ENCODE measurements at places on chromosomes 5 and 9.

GRCh38 chr5:107821288-107821687 lies 150.6 kb upstream of the EFNA5 start:
- no peak for DNase-seq

DNA sequence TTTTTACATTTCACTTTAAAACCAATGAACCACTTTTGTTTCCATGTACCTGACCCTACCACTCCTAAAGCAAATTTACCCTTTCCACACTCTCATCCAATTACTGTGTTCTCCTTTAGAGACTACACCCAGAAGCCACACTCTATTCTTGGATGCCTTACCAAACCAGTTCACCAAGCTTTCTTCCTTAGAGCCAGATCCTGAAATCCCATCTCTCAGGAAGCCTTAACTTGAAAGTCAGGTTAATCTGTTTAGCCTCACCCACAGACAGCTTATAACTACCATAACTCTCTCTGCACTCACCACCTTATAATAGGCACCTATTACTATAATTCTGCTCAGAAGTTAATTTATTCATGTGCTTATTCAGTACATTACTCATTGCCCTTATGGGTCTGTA lies 4.3 kb downstream of the CSNK1A1 start:
- no peak for DNase-seq

DNA sequence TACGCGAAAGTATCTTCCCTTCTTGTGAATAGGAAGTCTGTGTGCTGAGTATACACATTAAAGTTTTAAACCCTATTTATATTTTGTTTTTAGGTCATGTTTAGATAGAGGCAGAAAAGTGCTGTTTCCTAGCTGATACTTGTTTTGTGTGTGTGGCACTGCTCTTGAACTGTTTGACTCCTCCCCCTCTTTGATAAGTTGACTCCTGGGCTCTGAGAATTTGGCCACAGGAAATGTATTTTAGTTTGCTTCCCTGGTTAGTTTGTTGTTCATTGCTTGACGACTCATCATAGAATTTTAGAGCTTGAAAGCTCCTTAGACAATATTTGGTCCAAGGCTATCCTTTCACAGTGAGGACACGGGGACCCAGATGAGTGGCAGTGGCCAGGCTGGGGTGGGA lies 2.0 kb upstream of the CDC14B start:
- DNase-seq: no peak

DNA sequence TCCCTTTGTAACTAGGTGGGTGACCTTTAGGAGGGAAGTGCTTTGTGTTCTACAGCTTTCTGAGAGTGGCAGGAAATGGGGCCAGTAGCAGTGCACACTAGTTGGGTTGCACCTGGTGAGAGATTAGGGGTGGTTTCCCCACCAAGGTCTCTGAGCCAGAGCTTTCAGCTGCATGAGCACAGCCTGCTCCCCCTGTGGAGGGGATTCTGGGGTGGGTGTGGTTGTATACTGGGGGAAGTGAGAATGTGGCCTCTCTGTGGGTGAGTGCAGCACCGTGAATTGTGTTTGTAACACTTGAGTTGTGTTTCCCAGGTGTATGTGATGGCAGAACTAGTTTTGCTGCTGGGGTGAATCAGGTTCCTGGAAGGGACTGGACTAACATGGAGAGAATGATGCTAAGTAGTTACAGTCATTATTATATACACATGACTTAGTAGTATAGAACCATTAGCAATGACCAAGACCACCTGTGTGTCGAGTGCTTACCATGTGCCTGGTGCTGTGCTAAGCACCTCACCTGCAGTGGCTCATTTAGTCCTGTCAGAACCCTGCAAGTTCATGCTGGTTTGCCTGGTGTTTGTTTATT lies 11.8 kb upstream of the CXXC5 start:
- DNase-seq: no peak

DNA sequence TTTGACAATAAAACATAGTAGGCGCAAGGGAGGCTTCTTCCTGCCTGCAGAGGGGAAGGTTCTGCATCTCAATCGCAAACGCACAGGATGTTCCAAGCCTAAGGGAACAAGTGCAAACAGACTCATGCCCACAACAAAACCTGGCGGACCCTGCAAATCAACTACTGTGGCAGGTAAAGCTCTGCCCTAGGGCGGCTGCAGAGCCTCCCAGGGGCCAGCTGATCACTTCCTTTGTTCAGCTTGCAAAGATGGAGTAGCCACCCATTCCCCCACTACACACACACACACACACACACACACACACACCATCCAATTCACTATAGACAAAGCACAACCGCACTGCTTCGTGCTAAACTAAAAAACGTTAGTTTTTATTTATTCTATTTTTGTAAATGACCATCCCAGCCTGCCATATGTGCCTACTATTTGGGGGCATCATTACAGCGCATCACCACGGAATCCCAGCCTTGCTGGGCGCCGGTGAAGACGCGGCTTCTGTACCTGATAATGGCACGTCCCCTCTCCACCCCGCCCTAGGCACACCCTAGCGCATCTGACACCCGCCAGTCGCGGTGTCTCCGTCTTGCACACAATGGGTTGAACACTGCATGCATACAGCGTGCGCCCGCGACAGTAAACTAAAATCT lies 57.6 kb downstream of the DPYSL3 start:
- no peak for DNase-seq

- DNase-seq: no peak
Measured at GRCh38 chr5:102231693-102232619, 64.1 kb downstream of the SLCO4C1 start.

DNA sequence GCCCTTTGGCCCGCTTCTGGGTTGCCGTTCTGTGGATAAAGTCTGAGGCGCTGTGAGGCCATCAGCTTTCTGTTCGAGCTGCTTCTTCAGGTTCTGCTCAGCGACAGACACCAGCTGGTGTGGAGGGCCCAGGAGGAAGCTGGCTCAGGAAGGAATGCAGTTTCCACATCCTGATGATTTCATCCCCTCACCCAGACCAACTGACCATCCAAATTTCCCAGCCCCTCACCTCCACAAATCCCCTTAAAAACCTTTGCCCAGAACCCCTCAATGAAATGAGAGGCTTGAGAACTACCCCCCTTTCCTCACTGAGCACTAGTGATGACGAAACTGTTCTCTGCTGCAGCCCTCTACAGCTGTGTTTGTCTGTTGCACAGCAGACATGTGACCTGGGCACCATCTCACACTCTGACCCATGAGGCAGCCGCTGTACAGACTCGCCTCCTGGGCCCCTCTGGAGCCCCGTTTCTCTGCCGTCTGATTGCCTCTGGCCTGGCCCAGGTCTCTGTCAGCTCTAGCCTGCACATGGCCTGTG lies 45.4 kb downstream of the SPATA31C2 start:
- DNase-seq: no peak

GRCh38 chr9:125766468-125767221 lies 19.5 kb downstream of the PBX3 start:
- DNase-seq: no peak

DNA sequence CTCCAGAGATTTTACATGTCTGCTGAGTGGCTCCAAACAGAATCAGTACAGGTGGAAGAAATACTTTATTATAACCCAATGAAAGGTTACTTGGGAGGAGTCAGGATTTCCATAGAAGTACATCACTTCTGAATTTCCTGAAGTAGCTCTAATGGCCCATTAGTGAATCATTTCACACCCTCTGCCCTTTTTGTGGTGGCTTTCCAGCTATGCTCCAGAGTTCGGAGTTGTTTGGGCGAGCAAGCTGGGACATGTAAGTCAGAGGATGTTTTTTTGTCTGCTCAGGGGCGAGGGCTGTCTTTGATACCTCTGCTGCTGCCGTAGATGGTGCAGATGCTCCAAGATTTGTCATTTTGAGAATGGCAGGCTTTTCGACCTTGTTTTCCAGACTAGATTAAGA lies 226.1 kb downstream of the GOLPH3 start:
- no peak for DNase-seq

DNA sequence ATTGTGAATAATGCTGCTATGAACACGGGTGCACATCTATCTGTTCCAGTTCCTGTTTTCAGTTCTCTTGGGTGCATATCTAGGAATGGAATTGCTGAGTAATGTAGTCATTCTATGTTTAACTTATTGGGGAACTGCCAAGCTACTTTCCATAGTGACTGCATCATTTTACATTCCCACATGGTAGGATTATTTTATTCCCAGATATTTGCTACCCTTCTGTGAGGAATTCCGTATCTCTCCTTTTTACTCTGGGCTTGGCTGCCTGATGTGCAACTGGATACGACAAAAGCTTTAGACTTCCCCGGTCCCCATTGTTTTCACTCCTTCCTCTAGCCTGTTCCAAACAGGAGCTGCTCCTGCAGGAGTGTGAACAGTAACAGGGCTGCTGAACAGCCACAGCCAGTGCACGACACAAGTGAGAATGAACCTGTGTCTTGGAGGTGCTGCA lies 7.2 kb downstream of the TAS2R1 start:
- no peak for DNase-seq

DNA sequence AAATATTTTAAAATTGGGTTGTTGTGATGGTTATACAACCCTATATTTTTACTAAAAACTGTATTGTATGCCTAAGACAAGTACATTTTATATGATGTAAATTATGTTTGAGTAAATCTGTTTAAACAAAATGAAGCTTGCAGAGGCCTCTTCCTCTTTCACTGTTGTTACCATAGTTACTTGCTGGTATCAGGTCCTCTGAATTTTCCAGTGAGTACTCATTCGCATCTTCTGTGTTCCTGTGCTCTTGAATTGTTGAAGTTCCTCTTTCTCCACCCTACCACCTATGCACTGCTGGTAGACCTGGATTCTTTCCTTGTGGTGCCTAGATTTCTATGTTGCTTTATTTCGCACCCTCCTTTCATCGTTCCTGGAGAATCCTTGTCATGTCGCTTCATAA lies 938.5 kb upstream of the ACO1 start:
- no peak for DNase-seq

DNA sequence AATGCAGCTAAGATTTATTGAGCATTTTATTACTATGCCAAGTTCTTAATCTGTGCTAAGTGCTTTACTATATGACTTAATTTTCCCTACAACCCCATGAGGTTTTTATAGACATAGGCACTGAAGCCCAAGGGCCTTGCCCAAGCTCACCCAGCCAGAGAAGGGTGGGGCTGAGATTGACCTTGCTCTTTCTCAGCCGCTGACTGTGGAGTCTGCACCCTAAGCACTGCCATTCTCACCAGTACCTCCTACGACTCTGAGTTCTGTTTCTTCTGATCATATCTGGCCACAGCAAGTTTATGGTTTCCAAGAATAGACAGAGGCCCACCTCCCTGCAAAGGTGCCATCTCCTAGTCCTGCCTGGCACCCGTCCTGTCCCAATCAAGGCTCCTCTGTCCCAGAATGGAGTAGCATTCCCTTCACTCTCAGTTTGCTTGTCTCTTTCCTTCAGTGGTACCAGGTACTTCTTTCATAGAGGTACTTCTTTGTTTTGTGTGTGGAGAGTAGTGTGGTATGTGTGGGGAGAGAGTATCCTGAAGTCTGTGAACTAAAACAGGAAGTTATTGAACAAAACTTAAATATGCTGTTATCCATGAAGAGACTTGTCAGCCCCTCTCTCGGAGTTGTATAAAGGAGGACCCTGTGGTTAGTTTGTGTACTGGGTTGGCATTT lies 42.6 kb downstream of the CSF1R start:
- no peak for DNase-seq

DNA sequence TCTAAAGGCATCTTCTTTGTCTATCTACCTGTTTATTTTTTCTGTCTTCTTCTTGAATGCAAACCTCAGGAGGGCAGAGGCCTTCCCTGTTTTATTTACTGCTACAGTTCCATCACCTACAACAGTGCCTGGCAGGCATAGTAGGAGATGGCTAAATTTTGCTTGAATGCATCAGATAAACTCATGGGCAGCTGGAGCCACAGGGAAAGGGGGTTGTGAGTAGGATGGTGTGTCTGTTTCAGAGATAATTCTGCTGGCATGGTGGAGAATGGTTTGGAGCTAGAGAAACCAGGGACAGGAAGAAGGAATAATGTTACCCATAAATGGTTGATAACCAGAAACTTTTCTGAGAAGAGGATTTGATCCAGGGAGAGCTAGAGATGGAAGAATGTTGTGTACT lies 189.8 kb upstream of the BRINP1 start:
- no peak for DNase-seq

GRCh38 chr5:157351802-157352092 lies 85.8 kb downstream of the CYFIP2 start:
- DNase-seq: no peak

GRCh38 chr9:82108474-82108873 lies 119.9 kb downstream of the SPATA31D1 start:
- no peak for DNase-seq

DNA sequence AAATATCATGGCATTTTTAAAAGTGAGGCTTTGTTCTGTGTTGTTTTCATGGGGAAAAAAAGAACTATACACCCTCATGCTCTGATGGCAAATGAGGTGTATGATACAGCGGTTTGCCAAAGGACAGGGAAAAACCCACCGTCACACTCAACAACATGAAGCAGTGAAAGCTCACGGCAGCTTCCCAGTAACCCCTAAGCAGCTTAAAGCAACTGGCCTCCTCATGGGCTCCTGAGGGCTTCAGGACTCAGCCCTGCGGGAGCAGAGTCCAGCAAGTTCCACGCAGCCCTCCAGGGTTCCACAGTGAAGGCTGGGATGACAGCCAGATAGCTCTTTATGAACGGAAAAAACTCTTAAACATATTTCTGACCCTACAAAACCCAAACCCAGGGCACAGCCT lies 12.9 kb downstream of the BARHL1 start:
- DNase-seq: no peak

DNA sequence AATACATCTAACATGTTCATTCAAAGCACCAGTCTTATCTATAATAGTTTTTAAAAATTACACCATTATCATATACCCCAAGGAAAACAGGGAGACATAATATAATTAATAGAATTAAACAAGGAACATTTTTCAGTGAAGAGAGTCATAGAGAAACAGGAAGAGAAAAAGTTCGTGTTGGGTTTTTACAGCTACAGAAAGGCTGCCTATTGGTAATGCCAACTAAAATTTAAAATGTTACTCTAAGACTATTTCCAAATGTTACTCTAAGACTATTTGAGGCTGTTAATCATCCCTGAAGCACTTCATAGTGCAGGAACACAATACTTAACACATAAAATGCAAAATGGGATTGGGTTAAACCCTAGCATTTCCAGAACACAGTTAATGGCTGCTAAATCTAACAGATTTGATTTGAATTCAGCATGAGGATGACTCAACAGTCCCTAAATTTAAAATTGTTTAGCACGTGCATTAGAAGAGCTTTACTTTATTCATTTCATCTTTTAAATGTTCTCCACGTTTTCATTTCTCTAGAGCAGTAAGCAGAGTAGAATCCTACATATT lies 54.5 kb downstream of the OXCT1 start:
- no peak for DNase-seq

- DNase-seq: no peak
Measured at GRCh38 chr5:14787801-14788579, 83.6 kb downstream of the ANKH start.

DNA sequence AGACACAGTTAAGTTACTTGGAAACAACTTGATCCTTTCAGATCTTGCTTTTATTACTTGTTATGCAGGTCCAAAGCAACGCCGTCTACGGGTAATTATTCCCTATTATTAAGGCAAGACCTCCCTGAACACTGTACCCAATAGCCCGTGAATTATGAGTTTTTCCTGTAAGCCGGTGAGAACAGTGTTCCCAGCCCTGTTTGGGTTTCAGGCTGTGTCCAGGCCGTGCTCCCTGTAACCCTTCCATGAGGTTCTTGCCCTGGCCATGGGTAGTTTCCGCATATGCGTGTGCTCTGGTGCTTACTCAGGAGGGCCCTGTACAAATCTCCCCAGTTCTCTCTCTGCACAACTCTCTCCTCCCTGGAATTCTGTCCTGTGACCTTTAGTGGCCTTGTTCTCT lies 65.6 kb upstream of the CNOT6 start:
- no peak for DNase-seq

- DNase-seq: no peak
Measured at GRCh38 chr5:102591650-102592049, 92.8 kb upstream of the SLCO6A1 start.

All from activated T-helper 1 cell treated with anti-CD3 and anti-CD28 coated beads, Interleukin-2, amount 50 U/mL, for 16 hours (primary cell).